ENCODE measurements at places on chromosomes 6 and 20.

DNA sequence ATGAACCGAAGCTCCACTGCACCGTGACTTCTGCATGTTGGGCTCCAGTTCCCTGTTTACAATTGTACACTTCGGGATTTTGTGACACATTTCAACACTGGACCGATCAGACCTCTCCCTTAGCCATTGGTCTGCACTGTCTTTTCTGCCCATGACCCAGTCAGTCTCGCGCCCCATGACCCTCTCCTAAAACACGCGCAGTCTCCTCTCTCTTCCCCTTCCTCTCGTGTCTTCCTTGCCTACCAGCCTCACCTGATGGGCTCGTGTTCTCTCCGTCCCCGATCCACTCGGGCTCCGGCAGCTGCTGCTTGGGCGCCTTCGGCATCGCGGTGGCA, 535 bp upstream of the ABCF1 start:
- H3K4me1 ChIP-seq, result peaks cover 30% of the 10 kb centered on the region
- peak overlapping the region; percentile 51 for H3K4me3 ChIP-seq
- peak overlapping the region; percentile 90 for H3K27ac ChIP-seq
- no peaks in the 10 kb centered on the region for H3K27me3 ChIP-seq
- H3K36me3 ChIP-seq, result no peaks in the 10 kb centered on the region

GRCh38 chr20:51432875-51433274, 109.6 kb downstream of the NFATC2 start:
- DNase-seq, result no peak
- H3K4me3 ChIP-seq, result no peak overlapping the region
- no peaks in the 10 kb centered on the region for H3K27me3 ChIP-seq
- peaks cover 13% of the 10 kb centered on the region for H3K4me1 ChIP-seq

GRCh38 chr6:140644017-140644416, 1269.6 kb upstream of the CITED2 start:
- H3K27ac ChIP-seq, result no peak overlapping the region
- no peak for DNase-seq
- H3K4me1 ChIP-seq, result no peaks in the 10 kb centered on the region
- H3K27me3 ChIP-seq, result no peaks in the 10 kb centered on the region
- H3K4me3 ChIP-seq, result no peak overlapping the region

GRCh38 chr6:26311385-26312095, 53.5 kb upstream of the BTN3A2 start:
- peak overlapping the region; percentile 9 for H3K4me3 ChIP-seq
- H3K4me1 ChIP-seq, result peaks cover 6% of the 10 kb centered on the region
- H3K27ac ChIP-seq, result peak overlapping the region; percentile 78
- DNase-seq, result peak; percentile 38
- H3K36me3 ChIP-seq, result no peaks in the 10 kb centered on the region

DNA sequence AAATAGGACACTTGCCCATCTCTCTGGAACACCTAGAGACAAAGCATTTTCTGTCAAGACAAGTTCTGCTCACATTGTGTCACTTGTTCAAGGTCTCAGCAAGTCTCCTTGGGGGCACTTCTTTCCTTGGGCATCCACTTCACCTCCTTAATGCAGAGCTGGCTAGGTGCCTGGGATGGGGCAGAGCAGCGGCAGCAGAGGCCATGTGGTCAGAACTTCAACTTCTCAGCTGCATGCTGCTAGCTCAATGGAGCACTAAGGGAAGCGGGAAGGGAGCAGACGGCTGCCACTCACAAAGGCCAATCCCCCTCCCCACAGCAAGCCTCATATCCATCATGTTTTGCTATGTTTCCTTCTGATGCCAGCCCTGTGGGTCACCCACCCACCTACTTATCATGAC, 31.5 kb downstream of the NEDD9 start:
- H3K27ac ChIP-seq, result no peak overlapping the region
- no peaks in the 10 kb centered on the region for H3K4me1 ChIP-seq
- no peaks in the 10 kb centered on the region for H3K27me3 ChIP-seq

DNA sequence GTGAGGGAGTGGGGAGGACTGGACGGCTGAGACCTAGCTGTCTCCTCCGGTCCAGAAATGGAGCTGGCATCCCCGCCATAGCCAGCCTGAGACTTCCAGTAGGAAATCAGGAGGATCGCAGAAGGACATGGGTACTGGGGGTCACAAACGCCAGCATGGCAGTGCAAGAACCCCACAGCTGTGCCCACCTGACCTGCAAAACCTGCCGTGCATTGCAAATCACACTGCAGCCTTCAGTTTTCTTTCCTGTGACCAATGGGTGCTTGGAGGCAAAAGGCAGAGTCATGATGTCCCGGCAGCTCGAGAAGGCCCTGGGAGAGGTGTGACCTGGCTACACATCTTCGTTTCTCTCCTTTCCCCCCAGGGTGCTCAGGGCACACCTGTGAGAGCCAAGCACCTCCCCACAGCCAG, 23.3 kb upstream of the PHACTR3 start:
- H3K27ac ChIP-seq, result no peak overlapping the region
- H3K27me3 ChIP-seq, result peaks cover 38% of the 10 kb centered on the region
- H3K4me1 ChIP-seq, result no peaks in the 10 kb centered on the region
- no peak for DNase-seq
- no peak overlapping the region for H3K4me3 ChIP-seq

GRCh38 chr20:9837634-9838033, 1.2 kb downstream of the PAK5 start:
- H3K27ac ChIP-seq, result no peak overlapping the region
- H3K4me3 ChIP-seq, result no peak overlapping the region
- H3K36me3 ChIP-seq, result no peaks in the 10 kb centered on the region

- H3K27me3 ChIP-seq, result no peaks in the 10 kb centered on the region
- H3K27ac ChIP-seq, result no peak overlapping the region
- no peaks in the 10 kb centered on the region for H3K4me1 ChIP-seq
- H3K36me3 ChIP-seq, result no peaks in the 10 kb centered on the region
- no peak for DNase-seq
These were observed 465.9 kb downstream of the KIF16B start for GRCh38 chr20:16107172-16107870.

DNA sequence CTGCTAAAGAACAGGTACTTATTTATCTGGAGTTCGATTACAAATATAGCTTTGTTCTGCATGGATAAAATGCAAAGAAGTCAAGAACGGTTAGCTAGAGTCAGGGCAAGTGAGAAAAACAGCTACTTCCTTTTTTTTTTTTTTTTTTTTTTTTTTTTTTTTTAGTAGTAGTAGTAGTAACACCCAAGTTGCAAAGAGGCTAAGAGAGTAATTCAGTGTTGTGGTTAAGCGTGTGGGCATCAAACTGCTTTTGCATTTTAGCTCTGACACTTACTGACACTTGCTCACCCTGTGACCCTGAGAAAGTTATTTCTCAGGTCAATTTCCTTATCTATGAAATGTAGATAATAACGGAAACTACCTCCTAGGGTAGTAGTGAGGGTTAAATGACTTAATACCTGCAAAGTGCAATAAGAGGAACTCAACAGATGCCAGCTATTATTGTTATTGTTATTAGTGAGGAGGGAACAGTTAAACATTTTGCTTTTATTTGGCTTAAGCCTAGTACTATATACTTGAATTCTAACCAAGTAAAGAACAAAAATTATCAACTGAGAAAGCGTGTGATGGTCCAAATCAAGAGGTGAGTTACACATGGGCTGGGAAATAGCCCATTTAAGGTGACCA, 86.7 kb upstream of the BACH2 start:
- H3K4me1 ChIP-seq, result no peaks in the 10 kb centered on the region
- H3K36me3 ChIP-seq, result no peaks in the 10 kb centered on the region
- no peaks in the 10 kb centered on the region for H3K27me3 ChIP-seq
- H3K27ac ChIP-seq, result no peak overlapping the region
- no peak for DNase-seq

- H3K4me3 ChIP-seq, result no peak overlapping the region
- DNase-seq, result no peak
- H3K4me1 ChIP-seq, result peaks cover 8% of the 10 kb centered on the region
- H3K27me3 ChIP-seq, result no peaks in the 10 kb centered on the region
These were observed 38.4 kb upstream of the SOX4 start for GRCh38 chr6:21555197-21555596.

GRCh38 chr6:30041821-30042220, 19.2 kb upstream of the POLR1H start:
- H3K4me1 ChIP-seq, result no peaks in the 10 kb centered on the region
- H3K27me3 ChIP-seq, result no peaks in the 10 kb centered on the region
- no peak overlapping the region for H3K4me3 ChIP-seq
- no peak for DNase-seq
- H3K27ac ChIP-seq, result no peak overlapping the region
- no peaks in the 10 kb centered on the region for H3K36me3 ChIP-seq

DNA sequence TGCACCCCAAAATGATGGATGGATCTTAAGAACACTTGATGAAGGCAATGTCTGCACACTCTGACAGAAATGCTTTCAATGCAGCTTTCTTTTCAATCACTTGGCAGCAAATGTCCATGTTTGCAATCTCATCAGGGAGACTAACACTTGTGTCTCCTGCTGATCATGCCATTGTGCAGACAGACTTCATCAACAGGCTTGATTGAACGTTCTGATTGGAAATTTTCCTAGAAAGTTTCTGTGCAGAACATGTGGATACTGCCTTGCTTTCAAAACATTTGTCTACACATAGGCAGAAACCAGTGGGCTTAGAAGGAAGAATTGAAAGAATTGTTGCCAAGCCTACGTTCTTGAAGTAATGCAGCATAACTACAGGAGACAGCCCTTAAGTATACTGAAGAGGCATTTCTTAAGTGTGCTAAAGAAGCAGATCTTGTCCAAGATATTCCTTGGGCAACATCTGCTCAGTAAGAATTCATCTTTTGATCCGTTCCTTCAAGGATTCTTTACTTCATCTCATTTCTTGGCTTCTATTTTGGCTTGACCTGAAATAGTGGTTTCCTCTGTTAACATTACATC, 120.4 kb upstream of the PLCB4 start:
- no peaks in the 10 kb centered on the region for H3K4me1 ChIP-seq
- no peaks in the 10 kb centered on the region for H3K36me3 ChIP-seq
- H3K27me3 ChIP-seq, result no peaks in the 10 kb centered on the region
- H3K4me3 ChIP-seq, result no peak overlapping the region
- DNase-seq, result no peak

DNA sequence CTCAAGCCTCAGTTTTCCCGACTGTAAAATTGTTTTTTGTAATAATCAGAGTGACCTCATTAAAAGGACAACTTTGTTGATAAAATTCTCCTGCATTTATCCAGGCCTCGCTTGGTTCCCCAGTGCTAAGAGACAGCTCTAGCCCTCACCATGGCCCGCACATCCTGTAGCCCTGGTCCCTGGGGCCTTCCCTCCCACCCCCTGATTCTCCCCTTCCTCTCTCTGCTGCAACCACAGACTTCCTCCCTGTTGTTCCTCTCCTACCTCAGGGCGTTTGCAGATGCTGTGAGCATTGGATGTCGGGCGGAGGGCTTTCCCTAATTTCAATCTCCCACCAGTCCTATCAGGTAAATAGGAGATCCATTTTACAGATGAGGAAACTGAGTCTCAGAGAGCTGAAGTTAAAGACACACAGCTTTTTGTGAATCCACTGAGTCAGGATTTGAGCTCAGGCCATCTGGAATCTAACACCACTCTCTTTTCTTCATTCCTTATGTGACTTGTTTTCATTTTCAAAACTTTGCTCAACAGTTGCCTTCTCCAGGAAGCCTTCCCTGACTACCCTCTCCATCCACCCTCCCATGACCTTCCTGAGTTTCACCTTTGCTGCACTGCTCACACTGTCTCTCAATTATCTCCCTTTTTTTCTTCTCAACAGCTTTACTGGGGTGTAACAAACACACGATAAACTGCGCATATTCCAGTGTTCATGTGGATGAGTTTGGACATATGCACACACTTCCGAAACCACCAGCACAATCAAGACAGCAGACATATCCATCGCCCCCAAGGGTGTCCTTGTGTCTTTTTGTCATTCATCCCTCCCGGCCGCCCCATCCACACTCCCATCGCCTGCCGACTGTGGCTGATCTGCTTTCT, 107.1 kb downstream of the CEBPB start:
- H3K36me3 ChIP-seq, result no peaks in the 10 kb centered on the region
- no peak overlapping the region for H3K4me3 ChIP-seq
- DNase-seq, result no peak
- H3K27ac ChIP-seq, result peak overlapping the region; percentile 57
- peaks cover 9% of the 10 kb centered on the region for H3K4me1 ChIP-seq
- no peaks in the 10 kb centered on the region for H3K27me3 ChIP-seq

GRCh38 chr6:44035621-44036020, 91.6 kb downstream of the MRPL14 start:
- no peaks in the 10 kb centered on the region for H3K27me3 ChIP-seq
- no peaks in the 10 kb centered on the region for H3K4me1 ChIP-seq
- H3K4me3 ChIP-seq, result no peak overlapping the region
- H3K36me3 ChIP-seq, result no peaks in the 10 kb centered on the region

DNA sequence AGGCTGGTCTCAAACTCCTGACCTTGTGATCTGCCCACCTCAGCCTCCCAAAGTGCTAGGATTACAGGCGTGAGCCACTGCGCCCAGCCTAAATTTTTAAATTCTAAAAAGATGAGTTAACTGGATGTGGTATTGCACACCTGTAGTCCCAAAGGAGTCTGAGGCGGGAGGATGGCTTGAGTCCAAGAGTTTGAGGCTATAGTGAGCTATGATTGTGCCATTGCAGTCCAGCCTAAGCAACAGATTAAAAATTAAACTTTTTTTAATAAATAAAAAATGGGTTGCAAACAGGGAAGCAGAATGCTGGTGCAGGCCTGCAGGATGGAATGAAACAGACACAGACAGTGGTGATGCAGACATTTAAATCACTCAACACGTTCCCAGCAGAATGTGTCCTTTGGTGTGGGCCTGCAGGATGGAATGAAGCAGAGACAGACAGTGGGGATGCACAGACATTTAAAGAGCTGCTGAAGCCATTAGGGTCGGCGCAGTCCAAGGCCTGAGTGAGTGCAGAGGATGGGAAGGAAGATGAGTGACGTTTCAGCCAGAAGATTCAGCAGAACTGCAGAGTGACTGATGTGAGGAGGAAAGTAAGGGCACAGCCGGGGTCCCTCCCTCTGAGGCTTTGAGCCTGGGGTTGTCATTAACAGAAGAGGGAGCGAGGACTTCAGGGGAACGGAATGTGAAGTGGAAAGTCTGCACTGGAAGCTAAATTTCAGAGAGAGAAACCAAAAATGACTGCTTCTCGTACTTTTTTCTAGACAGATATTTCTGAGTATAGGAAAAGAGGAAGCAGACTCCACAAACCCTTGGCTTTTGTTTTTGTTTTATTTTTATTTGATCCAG, 117.5 kb downstream of the RIN2 start:
- DNase-seq, result no peak
- H3K27me3 ChIP-seq, result no peaks in the 10 kb centered on the region
- no peak overlapping the region for H3K4me3 ChIP-seq
- H3K36me3 ChIP-seq, result no peaks in the 10 kb centered on the region
- peaks cover 6% of the 10 kb centered on the region for H3K4me1 ChIP-seq
- H3K27ac ChIP-seq, result peak overlapping the region; percentile 55

GRCh38 chr6:15755526-15755925, 92.7 kb upstream of the DTNBP1 start:
- no peak for DNase-seq
- H3K4me3 ChIP-seq, result no peak overlapping the region
- H3K27ac ChIP-seq, result no peak overlapping the region
- no peaks in the 10 kb centered on the region for H3K36me3 ChIP-seq
- H3K27me3 ChIP-seq, result no peaks in the 10 kb centered on the region
- H3K4me1 ChIP-seq, result no peaks in the 10 kb centered on the region

DNA sequence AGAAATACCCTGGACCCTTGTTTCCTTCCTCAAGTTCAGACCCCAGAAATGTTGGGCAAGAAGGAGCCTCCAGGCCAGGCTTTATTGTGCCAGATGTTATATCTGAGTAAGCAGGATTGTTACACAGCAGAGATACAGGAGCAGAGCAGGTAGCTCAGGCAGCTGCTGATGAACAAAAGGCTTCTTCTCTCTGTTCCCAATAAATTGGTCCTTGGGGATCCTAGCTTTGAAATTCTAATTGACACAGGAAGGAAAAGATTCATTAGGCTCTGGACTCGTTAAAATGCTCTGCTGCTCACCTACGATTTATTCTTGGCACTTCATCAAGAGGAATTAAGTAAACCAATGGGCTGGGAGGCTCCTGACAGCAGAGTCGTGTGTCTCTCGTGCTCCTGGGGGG, 54.2 kb downstream of the RALY start:
- H3K4me1 ChIP-seq, result peaks cover 18% of the 10 kb centered on the region
- no peaks in the 10 kb centered on the region for H3K27me3 ChIP-seq
- H3K4me3 ChIP-seq, result no peak overlapping the region
- H3K36me3 ChIP-seq, result no peaks in the 10 kb centered on the region
- DNase-seq, result no peak
- H3K27ac ChIP-seq, result no peak overlapping the region
